Left cardiac atrium (tissue), 4 donors: ENCODE measurements at places on chromosomes 5 and 9.

- DNase-seq, result no peak
Measured at GRCh38 chr9:117587263-117587662, 116.9 kb upstream of the TLR4 start.

DNA sequence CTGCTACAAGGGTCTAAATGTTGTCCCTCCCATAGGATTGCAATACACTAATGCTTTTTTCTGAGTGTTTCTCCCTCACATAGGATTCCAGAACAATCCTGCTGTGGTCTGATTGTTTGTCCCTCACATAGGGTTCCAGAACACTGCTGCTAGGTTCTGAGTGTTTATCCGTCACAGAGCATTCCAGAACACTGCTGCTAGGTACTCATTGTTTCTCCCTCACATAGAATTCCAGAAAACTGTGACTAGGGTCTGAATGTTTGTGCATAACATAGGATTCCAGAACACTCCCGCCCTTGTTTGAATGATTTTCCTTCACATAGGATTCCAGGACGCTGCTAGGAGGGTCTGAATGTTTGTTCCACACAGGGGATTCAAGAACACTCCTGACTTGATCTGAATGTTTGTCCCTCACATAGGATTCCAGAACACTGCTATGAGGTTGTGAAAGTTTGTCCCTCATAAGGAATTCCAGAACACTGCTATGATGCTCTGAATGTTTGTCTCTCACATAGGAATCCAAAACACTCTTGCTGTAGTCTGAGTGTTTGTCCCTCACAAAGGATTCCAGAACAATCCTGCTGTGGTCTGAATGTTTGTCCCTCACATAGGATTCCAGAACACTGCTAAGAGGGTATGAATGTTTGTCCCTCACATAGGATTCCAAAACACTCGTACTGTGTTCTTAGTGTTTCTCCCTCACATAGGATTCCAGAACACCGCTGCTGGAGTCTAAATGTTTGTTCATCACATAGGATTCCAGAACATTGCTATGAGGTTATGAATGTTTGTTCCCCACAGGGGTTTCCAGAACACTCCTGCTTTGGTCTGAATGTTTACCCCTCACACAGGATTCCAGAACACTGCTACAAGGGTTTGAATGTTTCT is 213.5 kb downstream of the FOXD4L6 start:
- DNase-seq, result no peak

GRCh38 chr9:124214116-124214515 is 43.6 kb upstream of the NEK6 start:
- no peak for DNase-seq

- DNase-seq, result no peak
Measured at GRCh38 chr9:91084896-91085516, 276.7 kb downstream of the AUH start.

GRCh38 chr5:138874771-138875551 is at the start of gene LRRTM2:
Gene LRRTM2 (minus strand): TSS chr5:138875335. CDS start chr5:138874911, 424 bp downstream.
- no peak for DNase-seq

GRCh38 chr5:33691856-33692255 is 199.9 kb downstream of the ADAMTS12 start:
- DNase-seq, result no peak

GRCh38 chr5:134508521-134509195 is 16.8 kb upstream of the JADE2 start:
- DNase-seq, result no peak

GRCh38 chr5:83487155-83487554 is 15.6 kb downstream of the VCAN start:
- DNase-seq, result no peak

DNA sequence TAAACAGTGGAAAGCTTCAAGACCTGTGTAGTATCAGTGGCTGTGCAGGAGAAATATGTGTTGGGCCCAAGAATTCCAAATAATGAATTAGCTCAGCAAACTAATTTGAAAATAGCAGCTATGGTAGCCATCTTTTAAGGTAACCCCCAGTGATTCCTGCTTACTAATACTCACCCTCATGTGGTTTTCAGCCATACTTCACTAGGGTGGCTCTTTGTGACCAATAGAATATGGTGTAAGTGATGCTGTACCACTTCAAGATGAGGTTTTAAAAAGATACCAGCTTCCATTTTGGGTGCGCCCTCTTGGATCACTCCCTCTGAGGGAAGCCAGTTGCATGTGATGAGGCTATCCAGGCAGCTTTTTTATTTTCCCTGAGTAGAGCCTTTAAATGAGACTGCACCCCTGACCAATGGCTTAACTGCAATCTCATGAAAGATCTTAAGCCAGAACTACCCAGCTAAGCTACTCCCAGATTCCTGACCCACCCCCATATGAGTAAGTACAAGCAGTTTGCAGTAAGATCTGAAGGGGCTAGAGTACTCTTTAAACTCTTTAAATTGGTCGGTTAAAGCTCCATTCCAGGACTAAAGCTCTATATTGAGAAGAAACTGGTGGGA is 58.3 kb downstream of the UHRF2 start:
- DNase-seq, result no peak

GRCh38 chr5:123751670-123752069 is 239.7 kb downstream of the CSNK1G3 start:
- DNase-seq, result no peak

DNA sequence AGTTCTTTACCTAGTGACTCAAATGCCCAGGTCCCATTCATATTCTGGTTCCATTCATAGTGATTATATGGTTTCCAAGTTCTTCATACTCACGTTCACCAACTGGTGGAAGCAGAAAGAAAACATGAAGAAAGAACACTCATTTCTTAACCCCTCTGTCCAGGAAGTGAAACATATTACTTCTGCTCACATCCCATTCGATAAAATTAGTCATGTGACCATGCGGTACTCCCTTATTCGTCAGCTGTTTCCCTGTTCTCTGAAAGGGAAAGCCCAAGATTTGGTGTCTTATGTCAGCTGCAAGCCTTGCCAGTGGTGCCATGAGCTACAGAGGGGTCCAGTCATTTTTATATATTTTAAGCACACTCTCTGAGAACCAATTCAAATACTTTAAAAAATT is 387.0 kb upstream of the DMAC1 start:
- DNase-seq, result no peak

DNA sequence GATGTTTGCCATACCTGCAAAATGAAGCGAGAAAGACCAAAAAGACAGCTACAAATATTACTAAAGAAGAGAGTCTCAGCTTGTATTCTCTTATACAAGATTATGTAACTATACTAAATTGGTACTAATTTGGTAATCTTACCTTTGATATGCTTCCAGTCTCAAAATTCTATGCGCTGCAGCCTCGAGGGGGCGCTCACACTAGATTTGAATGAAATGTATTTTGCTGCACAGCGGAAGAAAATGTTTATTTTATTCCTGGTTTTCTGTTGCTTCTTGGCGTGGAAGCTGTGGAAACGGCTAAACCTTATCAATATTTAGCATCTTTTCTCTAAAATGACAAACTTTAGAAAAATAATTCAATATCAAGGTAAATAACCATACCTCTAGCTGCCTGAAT is 267.0 kb upstream of the NUDT12 start:
- DNase-seq, result no peak

DNA sequence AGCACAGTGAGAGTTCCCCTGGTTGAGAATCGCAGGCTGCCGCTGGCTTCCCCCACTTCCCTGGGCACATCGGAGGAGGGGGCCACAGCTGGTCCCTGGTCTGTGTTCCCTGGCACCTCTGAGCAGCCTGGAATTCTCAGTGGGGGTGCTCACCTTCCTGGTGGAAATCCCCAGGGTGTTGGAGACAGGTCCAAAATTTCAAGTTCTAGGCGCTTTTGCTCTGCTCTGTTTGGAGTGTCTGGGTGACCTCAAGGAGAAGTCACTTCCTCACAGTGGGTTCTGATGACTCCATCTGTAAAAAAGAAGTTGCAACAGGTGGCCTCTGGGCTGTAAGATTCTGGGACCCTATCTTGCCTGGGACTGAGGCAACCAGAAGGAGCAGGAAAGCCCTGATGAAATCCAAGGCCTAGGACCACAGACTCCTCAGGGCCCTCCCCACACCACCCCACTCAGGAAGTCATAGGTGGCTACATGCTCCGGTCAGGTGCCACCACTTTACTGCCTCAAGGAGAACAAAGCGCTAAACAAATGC is at the start of gene TRAF1:
Gene TRAF1, minus strand, starts transcription at position 400 of the 532 bp plus-strand sequence. CDS start 721 bp downstream, outside the sequence.
- no peak for DNase-seq

- no peak for DNase-seq
Measured at GRCh38 chr9:102209176-102209575, 470.7 kb upstream of the GRIN3A start.

- no peak for DNase-seq
Measured at GRCh38 chr5:126277762-126278161, 145.4 kb upstream of the GRAMD2B start.

DNA sequence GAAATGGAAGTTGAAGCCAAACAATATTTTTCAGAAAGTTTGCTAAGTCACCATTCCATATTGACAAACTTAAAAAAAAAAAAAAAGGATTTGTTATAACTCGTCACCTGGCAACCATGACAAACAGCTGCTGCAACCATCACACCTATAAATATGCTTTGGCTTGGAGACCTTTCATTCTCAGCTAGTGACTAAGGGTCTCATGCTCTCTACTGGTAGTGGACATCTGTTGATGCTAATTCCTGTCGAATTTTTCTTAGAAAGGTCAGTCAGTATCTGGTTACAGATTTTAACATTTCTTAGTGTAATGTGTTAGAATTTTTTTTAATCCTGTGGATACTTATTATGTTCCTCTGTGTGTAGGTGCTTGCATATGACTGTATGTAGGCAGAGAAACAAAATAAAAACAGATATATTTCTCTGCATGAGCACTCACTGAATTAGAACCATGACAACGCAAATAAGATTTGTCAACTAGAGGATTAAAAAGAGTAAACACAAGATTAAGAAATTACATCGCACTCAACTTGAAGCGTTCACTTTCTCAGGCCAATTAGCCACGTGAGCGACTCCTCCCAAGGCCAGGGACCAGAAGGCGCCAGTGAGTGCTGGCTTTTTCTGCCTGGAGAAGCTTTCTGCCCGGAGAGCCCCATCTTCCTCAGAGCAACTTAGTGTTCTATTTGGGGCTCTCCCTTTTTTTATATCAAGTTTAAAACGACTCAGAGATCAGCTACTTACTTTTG is 27.0 kb upstream of the ZNF622 start:
- peak; percentile 48 for DNase-seq

DNA sequence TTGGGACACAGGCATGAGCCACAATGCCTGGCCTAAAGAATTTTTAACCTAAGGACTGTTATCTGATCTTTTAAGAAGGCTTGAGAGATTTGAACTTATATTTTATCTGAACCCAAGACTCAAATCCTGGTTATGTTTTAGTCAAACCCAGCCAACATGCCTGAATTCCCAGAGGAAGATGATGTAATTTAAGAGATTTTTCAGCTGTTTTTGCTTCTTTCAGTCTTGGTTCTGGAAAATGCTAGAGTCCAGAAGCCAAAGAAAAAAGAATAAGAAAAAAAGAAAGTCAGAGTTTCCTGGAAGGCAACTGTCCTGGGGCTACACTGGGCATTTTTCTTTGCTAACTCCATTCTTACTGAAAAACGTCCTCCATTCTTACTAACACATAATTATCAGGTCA is 85.8 kb downstream of the SNX18 start:
- no peak for DNase-seq

GRCh38 chr9:103899866-103900265 is 194.2 kb upstream of the SMC2 start:
- DNase-seq, result no peak

DNA sequence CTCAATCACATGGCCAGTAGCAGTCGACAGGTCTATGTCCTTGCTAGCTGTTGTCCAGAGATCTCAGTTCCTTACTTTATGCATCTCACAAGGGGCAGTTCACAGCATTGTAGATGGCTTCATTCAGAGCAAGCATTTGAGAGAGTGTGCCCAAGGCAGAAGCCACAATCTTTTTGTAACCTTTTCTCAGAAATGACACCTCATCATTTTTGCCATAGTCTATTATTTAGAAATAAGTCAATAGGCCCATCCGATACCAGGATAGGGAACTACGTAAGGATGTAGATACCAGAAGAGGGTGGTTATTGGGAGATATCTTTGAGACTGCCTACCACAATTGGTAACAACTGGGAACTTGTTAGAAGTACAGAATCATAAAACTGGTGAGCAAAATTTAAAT is 37.1 kb downstream of the LURAP1L start:
- no peak for DNase-seq

GRCh38 chr9:136052991-136053756 is 41.9 kb downstream of the NACC2 start:
- DNase-seq, result no peak

DNA sequence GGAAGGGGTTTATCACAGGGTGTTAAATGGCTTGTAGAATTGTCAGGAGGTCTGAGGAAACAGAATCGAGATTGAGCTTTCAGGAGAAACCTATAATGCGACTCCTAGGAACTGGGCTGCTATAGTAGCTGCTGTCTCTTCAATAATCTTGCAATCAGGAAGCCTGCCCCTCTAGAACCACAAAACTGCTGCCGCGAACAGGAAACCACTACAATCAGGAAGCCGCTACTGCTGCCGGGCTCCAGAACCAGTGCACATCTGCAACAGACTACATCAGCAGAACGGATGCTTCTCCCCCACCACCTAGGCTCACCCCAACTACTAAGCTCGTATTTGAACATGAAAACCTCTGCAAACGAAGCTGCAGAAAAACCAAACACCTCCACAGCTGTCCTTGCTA is 31.6 kb downstream of the TNFSF8 start:
- DNase-seq, result peak; percentile 52

- peak; percentile 69 for DNase-seq
Measured at GRCh38 chr9:88746029-88746742, 211.2 kb downstream of the NXNL2 start.
